NCI-H510A (cell line): ENCODE measurements at places on chromosomes 1 and 21.

DNA sequence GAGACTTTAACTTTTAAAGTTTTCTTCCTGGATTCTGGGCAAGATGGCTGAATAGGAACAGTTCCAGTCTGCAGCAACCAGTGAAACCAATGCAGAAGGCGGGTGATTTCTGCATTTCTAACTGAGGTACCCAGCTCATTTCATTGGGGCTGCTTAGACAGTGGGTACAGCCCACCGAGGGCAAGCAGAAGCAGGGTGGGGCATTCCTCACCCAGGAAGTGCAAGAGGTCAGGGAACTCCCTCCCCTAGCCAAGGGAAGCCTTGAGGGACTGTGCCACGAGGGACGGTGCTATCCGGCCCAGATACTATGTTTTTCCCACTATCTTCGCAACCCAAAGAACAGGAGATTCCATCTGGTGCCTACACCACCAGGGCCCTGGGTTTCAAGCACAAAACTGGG, 121.0 kb downstream of the VAV3 start:
- no peak for DNase-seq

GRCh38 chr1:70143048-70143659, 62.2 kb downstream of the LRRC40 start:
- no peak for DNase-seq

DNA sequence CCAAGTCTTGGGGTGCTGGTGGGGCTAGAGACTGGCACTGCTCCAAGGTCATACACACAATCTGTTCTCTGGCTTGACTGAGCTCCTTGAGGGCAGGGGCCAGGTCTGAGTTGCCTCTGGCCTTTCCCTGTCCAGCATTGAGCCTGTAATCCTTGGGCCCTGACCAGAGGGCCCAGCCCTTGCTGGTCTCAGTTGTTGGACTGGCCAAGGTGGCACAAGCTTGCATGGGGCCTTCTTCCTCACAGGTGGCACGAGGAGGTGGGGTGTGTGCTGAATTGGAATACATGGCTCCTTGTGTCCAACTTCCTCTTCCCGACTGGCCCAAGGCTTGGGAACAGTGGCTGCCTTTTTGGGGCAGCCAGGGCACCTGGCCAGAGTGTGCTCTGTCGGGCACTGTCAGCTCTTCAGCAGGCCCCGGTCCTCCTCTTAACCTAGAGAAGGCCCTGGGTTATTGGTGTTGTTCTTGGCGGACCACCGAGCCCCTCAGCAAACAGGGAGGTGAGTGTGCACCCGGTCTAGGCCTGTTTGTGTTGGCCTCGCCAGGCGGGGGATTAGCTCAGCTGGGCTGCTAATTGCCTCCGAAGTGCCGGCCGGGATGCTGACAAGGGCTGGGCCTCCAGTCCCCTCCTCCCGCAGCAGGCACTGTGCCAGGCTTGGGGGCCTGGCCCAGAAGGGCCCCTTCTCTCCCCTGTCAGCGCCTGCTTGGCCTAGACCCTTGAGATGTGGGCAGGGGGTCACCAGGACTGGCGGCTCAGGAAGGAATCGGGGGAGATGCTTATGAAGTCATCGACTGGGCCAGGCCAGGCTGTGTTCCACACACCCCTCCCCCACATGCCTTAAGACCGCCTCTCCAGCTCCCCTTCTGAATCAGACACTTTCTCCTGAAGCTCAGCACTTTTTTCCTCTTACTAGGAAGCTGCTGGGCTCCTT, 28.5 kb downstream of the WNT4 start:
- no peak for DNase-seq

DNA sequence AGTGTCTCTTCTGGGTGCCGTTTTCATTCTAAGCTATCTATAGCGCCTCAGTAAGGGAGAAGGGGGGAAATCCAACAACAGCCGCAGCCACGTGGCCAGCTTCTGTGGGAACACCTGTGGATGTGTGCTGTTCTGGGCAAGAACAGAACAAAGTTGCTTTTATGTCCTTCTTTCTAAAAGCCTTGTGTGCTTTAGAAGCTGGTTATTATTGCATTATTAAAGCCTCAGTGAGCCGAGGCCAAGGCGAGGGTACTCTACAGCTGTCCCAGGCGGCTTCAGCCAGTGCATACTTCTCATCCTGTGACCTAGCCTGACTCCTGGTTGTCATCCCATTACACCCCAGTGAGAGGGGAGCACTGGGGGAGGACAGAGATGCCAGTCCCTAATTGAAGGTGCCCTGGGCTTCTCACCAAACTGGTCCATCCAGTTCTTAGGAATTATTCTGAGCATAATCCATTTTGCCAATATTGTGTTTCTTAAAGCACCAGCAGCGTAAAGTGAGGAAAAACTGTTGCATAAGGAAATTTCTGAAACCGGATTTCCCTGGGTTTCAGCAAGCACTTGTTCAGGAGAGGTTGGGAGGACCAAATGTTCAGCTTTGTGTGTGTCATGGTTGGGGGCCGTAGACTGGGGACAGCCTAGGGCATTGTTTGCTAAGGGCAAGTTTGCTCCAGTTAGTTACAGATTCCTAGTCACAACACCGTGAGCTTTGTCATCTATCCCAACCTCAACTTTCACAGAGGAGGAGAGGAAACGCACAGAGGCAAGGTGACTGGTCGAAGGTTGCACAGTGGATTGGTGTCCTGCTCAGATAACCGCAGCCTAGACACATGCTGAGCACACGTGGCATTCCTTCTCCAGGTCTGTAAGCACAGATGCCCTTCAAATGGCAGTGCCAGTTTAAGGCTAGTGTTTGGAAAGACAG, 61.0 kb upstream of the ATP1A1 start:
- peak; percentile 38 for DNase-seq

DNA sequence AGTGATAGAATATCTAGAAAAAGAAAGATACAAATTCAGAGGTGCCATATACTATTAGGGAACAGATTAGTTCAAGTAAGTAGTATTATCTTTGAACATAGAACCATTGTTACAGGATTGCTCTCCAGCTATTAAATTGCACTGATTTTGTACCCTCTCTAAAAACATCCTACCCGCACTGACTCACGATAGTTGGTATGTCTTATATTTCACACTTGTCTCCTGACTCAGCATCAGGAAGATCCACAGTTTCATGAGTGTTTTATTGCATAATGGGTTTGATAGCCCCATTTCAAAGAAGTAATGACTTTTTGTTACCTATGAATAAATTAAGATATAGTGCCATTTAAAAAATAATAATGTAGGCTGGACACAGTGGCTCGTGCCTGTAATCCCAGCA, 6.0 kb downstream of the TATDN3 start:
- no peak for DNase-seq

- no peak for DNase-seq
These were observed 43.2 kb upstream of the LYPLAL1 start for GRCh38 chr1:219130366-219130935.

DNA sequence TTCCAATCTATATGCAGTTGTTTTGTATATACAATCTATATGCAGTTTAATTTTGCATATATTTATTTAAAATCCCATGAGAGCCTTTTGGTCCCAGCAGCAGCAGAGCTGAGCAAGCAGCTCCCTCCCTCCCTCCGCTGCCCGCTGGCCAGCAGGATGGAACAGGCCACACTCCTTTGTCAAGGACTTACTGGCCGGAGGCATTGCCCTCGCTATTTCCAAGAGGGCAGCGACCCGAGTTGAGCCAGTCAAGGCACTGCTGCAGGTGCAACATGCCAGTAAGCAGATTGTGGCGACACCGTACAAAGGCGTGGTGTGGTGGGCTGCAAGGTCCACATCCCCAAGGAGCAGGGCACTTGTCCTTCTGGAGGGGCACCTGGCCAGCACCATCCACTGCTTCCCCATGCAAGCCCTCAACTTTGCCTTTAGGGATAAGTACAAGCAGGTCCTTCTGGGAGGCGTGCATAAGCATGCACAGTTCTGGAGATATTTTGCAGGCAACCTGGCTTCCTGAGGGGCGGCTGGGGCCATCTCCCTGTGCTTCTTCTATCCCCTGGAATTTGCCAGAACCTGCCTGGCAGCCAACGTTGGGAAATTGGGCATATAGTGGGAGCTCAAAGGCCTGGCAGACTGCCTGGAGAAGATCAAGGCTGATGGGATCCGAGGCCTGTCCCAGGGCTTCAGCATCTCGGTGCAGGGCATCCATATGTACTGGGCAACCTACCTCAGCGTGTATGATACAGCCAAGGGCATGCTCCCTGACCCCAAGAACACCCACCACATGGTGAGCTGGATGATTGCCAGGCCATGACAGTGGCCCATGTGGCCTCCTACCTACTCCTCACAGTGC, 92.2 kb downstream of the OSBPL9 start:
- no peak for DNase-seq

DNA sequence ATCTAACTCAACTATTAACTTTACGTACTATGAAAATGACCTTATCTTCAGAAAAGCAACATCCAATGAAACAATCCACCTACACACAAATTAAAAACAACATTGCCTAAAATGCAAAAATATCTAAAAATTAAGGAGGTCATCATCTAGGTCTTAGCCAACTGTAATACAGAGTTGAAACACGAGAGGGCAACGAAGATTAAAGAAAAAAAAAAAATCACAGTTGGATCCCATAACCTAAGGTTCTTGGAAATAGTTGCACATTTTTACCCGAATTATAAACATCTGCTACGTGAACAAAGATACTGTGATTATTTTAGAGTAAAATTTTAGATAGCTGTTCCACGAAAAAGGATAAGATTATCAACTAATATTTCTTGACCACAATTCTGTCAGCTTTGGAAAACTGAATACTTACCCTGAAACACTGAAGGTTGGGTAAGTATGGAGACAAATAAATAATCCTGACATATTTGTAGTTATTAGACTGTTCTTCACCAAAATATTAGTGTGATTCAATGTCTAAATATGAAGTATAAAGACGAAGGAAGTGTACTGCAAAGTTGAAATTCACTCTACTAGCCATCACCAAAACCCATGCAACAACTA, 88.0 kb upstream of the AK4 start:
- DNase-seq, result no peak

DNA sequence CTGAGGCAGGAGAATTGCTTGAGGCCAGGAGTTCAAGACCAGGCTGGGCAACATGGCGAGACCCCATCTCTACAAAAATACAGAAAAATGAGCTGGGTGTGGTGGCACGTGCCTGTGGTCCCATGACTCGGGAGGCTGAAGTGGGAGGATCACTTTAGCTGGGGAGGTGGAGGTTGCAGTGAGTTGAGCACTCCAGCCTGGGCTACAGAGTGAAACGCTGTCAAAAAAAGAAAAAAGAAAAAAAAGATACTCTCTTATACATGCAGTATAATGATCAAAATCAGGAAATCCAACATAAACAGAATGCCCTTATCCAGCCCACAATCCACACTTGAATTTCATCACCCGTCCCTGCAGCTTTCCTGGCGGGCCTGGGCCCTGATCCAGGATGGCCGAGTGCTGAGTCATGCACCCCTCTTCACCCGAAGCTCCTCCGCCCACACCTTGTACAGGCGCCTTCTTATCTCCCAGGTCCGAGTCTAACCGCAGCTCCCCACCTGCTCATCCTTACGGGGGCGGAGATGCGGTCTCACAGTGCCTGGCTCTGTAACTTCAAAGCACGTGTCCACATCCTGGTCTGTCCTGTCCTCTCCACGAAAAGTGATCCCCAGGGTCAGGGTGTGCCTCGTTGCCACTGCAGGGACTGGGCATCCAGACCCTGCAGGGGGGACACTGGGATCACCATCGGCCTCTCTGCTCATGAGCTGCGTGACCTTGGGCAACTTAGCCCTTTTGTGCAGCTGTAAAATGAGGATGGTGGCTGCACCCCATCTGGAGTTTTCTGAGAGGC, 120.2 kb upstream of the SLC45A1 start:
- peak; percentile 64 for DNase-seq

DNA sequence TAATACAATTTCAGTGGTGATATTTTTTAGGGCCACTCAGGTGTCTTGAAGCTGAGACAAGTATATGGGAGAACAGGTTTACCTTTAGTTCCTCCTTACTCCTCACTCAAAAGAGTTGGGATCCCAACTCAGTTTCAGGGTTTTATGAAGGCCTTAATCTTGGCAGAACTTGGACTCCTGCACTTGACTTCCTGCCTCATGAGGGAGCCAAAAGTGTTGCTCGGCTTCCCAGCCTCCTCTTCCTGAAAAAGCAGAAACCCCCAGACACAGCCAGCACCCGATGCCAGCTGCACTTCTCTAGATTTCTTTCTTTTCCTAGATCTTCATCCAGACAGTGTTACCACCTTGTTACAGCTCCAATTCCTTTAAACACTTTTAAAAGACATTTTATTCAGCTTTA, 70.8 kb upstream of the TMPRSS2 start:
- DNase-seq, result no peak

- no peak for DNase-seq
These were observed 4.3 kb downstream of the SLC30A1 start for GRCh38 chr1:211574705-211575104.

GRCh38 chr1:115134850-115135480, 45.7 kb upstream of the TSPAN2 start:
- no peak for DNase-seq

- no peak for DNase-seq
These were observed 22.7 kb upstream of the SH3BGRL3 start for GRCh38 chr1:26257222-26257621.

- DNase-seq, result no peak
These were observed 223.9 kb downstream of the S1PR1 start for GRCh38 chr1:101460739-101461138.

- no peak for DNase-seq
These were observed 30.0 kb upstream of the DMRTA2 start for GRCh38 chr1:50453266-50453665.

DNA sequence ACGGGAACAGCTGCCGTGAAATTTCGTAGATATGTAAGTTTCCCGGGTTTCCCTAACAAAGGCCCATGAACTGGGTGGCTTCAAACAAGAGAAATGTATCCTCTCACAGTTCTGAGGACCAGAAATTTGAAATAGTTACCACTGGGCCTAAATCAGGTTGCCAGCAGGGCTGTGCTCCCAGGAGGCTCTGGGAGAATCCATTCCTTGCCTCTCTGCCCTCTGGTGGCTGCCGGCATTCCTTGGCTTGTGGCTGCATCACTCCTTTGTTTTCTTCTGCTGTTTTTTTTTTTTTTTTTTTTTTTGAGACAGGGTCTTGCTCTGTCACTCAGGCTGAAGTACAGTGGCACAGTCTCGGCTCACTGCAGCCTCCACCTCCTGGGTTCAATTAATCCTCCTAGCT, 23.7 kb downstream of the UMODL1 start:
- DNase-seq, result no peak

- DNase-seq, result no peak
These were observed 190.5 kb upstream of the NRIP1 start for GRCh38 chr21:15255261-15255660.

DNA sequence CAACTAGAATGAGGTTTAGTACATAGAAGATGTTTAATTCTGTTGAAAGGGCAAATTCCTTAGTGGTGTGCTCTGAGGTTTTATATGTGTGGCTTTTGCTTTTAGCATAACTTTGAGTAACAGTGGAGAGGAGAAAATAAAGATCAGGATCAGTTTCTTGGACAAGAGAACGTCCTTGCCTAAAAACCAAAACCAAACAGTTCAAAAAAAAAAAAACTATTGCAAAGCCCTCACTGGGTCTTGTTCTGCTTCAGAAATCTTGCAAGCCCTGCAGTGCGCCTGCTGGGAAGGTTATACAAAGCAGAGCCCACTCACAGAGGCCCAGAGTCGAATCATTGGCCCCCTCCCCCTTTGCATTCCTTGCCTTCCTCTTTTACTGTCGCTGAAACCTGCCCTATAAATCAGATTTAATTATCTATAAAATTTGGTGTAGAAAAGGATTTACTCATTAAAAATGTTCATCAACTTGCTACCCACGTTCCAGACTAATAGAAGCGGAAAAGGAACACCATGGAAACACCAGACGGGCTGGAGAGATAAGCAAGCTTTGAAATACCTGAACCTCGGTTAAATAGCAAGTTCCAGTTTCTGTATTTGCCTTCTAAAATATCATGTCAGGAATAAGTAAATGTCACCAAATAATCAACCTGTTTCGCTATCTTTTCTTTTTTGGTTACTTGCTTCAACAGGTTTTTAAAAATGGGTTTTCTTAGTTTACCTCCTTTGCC, 201.6 kb upstream of the PTBP2 start:
- DNase-seq, result no peak

GRCh38 chr1:210437781-210438180, 109.1 kb downstream of the HHAT start:
- no peak for DNase-seq
